ENCODE measurements at places on chromosomes 6 and 20.

- DNase-seq: no peak
Observed at GRCh38 chr6:53044071-53044470, 21.1 kb upstream of the FBXO9 start.

DNA sequence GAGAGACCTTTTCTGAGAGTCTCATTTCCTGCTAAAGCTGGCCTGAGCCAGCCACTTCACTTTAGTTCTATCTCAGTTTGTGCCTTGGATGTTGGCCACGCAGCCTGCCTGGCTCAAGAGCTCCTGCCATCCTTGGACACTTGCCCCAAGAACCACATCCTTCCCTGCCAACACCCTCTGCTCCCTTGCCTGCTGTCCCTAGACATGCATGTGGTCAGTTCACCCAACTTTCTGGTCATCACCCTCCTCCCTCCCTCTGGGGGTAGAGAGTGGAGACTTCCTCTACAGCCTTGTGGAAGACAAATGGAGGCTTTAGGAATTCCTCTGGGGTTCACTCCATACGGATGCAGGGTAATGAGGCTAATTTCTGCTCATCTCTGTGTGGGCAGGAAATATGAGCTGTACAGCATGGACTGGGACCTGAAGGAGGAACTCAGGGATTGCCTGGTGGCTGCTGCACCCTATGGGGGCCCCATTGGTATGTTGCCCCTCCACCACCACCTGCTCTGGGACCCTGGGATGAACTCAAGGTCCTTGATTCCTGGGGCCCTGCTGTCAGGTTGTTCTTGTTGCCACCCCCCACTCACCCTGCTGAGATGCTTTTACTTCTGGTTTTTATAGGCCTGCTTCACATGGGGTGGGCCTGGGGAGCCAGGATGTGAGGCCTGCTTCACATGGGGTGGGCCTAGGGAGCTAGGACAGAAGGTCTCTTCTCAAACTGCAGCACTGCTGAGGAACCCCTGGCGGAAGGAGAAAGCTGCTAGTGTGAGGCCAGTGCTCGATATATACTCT is 13.8 kb upstream of the PTPRA start:
- no peak for DNase-seq

DNA sequence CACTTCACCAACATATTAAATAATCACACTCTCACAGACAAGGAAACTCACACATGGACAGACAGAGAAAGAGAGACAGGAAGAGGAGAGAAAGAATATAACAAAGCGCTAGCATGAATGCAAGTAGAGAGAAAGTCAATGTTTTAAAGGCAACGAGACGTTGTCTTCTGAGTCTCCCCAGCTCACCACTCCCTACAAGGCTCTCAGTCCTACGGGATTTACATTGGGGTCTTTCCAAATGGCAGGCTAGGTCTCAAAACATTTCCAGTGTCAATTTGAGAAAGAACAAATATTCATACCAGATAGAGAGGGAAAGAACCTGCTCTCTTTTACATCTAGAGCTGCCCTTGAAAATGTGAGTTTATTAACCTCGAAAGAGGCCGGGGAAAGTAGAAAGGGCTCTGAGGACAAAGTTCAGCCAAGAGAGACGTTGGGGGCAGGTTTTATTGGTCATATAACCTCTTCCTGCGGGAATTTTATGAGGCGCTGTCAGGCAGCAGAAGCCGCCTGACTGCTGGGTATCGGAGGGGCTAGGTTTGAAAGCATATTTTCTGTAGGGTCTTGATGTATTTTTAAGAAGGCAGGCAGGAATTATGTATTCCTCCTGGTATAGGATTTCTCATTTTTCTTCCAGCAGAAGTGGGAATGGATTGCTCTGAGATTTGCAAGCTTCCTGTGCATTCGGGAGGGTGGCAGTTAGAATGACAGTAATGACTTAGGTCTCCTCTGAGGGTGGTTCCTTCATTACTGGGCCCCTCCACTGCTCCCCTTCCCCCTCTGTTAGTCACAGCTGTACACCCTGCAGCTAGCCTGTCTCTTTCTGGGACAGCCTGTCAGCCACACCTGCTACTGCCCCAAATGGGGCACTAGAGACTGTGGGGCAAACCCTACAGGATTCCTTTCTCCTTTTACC is 34.4 kb upstream of the KIF16B start:
- no peak for DNase-seq

- DNase-seq: peak; percentile 33
Observed at GRCh38 chr6:24283043-24283985, 74.5 kb downstream of the DCDC2 start.

Measured in CD4-positive, alpha-beta T cell treated with Interleukin-4 for 1 hour (primary cell).